Stimulated activated CD8-positive, alpha-beta memory T cell treated with anti-CD3 and anti-CD28 coated beads, Interleukin-15, amount 100 ng/mL, for 48 hours (primary cell): ENCODE measurements at places on chromosomes 12 and 14.

- DNase-seq, result no peak
Measured at GRCh38 chr14:99874306-99874705, 81.1 kb downstream of the EML1 start.

DNA sequence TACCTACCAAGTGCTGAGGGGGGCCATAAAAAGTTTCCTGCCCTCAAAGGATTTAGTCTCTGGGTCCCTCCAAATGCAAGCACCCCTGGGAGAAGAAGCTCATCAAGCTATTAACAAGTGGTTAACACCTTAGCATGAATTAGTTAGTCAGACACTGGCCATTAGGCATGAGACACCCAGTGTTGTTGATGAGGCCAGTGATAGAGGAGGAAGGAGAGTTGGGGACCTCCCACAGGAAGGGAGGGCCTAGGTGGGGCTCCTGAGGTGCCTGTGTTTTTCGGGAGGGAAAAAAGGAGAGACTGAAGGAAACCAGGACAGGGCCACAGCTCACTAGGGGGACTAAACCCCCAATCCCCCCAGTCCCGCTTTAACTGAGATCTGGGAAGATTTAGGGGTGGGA is 4.5 kb upstream of the KRT71 start:
- DNase-seq, result no peak

DNA sequence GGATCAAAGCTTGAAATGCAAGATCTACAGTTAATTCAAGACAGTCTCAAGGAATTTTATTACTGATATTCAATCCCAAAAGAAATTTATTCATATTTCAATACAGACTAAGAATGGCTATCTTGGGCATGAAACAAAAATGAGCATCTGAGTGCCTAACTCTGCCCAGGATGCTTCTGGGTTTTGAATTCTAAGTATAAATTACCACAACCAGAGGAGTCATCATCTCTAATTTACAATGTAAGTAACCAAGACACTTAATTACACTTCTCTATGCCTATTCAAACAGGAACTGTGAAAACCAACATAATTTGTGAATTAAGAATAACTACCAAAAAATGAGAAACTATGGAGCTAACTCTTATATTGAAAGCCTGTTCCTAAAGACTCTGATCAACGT is 14.1 kb downstream of the OSBPL8 start:
- no peak for DNase-seq

GRCh38 chr12:6224550-6224949 is 24.4 kb downstream of the CD9 start:
- no peak for DNase-seq

GRCh38 chr14:20400589-20400964 is 12.7 kb downstream of the TEP1 start:
- no peak for DNase-seq

- DNase-seq, result no peak
Measured at GRCh38 chr14:76644855-76645518, 116.3 kb upstream of the VASH1 start.

GRCh38 chr12:89067421-89068187 is 284.7 kb downstream of the DUSP6 start:
- no peak for DNase-seq

DNA sequence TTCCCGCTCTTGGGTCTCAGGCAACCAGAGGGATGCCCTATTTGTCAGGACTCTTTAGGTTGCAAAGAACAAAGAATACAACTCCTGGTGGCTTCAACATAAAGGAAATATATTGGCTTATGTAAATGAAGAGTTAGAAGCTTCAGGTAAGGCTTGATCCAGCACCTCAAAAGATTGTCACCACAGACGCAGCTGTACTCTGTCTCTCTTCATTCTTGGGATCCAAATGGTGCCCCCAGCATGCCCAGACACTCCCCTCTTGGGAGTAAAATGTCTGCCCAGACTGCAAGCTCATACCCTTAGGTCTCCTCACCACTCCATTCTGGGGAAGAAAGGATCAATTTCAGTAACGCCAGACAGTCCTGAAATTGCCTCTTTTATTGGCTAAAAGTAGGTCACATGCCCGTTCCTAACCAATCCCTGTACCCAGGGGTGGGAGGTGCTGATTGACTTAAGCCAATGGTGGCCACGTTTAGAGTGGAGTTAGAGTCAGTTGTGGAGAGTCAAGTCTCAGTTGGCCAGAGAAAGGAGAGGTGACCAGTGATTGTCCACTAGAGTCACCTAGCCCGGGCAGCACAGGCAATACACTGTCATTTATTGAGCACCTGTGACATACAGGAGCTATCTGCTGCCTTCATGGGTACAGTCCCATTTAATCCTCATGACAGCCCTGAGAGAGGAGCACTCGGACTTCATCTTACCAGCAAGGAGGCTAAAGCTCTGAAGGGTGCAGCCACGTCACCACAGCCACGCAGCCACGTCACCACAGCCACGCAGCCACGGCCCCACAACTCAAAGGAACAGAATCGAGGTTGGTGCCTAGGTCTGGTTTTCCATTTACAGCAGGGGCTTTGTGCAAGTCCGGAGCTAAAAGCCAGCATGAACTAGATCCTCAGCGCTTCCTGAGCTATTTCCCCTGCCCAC is 19.7 kb upstream of the BEGAIN start:
- DNase-seq, result no peak

- no peak for DNase-seq
Measured at GRCh38 chr14:60355768-60356167, 106.7 kb downstream of the PPM1A start.

DNA sequence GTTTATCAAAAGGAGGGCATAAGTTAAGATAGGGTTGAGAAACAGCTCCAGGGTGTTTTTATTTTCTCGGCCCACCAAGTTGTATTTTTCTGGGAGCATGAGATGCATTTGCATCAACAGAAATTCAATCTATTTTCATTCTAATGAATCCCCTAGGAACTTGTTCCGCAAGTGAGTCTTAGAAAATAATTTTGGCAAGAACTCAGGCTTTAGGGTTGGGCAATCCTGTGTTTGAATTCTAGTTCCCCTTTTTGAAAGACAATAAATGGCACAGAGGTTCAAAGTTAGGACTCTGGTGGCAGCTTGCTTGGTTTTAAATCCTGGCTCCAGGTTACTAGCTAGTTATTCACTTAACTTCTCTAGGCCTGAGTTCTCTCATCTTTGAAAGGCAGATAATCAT is 23.7 kb downstream of the SLC5A8 start:
- no peak for DNase-seq

GRCh38 chr14:86088156-86088555 is 558.2 kb downstream of the FLRT2 start:
- no peak for DNase-seq

GRCh38 chr12:46676797-46677520 is 148.8 kb downstream of the SLC38A4 start:
- no peak for DNase-seq

GRCh38 chr12:57541001-57541400 is 6.0 kb downstream of the DCTN2 start:
- DNase-seq, result no peak

GRCh38 chr12:75116646-75117198 is 92.9 kb downstream of the KCNC2 start:
- no peak for DNase-seq

- DNase-seq, result no peak
Measured at GRCh38 chr12:120169946-120170345, 24.6 kb downstream of the GCN1 start.

DNA sequence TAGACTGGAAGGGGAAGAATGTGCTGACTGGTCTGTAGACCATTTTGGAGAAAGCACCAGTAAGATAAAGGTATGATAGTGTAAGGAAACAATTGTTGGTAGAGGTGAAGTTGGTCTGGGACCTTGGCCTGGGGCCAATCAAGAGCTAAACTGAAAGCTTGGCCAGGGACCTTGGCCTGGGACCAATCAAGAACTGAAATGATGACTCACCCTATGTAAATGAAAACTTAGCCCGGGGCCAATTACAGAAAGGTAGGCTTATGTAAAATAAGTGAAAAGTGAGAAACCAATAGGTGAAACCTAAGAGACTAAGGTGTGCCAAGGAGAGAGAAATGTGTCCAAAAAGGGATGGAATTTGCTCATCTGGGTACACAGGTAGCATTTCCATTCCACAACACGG is 776.0 kb downstream of the C12orf50 start:
- DNase-seq, result no peak

DNA sequence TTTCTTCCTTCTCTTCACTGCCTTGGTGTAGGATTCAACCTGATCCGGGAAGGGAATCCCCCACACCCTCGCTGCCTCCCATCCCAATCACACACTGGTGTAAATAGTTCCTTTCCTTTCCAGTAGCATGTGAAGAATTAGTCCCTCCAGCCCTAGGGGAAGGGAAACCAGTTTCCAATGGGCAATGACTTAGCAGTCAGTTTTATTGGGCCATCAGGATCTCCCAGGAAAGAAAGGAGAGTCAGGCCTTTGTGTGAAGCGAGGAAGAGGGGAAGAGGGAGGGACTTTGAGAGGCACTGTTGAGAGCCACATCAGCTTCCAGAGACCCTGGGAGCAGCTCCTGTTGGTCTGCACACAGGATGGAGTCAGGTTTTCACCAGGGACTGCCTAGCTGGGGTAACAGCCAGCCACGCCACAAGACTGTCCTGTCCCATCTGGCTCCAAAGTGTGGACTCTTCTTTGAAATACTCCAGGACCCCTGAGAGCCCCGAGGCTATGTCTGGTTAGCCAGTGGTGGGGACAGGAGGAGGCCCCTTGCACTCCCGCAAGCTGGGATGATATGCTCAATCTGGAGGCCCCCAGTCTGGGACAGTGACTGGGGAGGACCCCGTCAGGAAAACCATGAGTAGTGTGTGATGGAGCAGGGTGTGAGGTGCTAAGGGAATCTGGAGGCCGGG is 27.9 kb downstream of the MOAP1 start:
- DNase-seq, result no peak

GRCh38 chr14:50083467-50084337 is 32.7 kb downstream of the VCPKMT start:
- peak; percentile 72 for DNase-seq

- DNase-seq, result no peak
Measured at GRCh38 chr14:81455390-81455789, 55.3 kb upstream of the STON2 start.

DNA sequence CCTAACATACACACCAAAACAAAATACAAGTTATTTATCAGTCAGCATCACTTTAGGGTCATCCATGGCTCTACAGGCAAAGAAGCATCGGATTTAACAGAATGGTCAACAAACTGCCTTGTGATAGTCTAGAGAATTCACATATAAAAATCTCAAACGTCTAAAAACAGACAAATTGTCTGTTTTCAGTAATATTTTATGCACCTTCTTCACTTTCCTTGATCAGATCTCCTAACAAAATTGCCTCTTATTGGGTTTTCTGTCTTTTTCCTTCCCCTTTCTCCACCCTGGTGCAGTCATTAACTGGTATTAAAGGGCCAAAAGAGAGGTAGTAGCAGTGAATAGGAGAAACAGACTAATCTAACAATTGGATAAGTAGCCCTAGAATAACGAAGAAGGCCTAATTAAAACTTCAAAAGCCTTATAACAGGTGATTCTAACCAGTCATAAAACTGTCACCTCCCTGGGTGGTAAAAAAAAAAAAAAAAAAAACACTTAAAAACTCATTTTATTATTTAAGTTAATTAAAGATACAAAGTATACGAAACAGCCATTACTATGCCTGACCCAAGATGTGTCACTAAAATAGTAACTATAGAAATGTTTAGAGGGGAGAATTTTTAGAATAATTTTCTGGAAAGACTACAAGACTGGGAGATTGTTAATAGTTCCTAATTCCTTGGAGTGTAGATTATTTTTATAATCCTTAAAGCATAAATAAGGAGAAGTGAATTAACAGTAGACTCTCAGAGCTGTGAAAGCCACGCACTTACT is 1.5 kb downstream of the KIF21A start:
- DNase-seq, result no peak

- DNase-seq, result no peak
Measured at GRCh38 chr14:100866666-100867630, 36.6 kb downstream of the RTL1 start.

GRCh38 chr12:23536293-23536692 is 413.2 kb downstream of the SOX5 start:
- DNase-seq, result no peak

GRCh38 chr12:40663781-40664180 is 28.5 kb upstream of the CNTN1 start:
- DNase-seq, result no peak

GRCh38 chr14:59360923-59361794 is 104.0 kb downstream of the GPR135 start:
- no peak for DNase-seq

- no peak for DNase-seq
Measured at GRCh38 chr14:106378191-106378590, 851.8 kb downstream of the TMEM121 start.

- no peak for DNase-seq
Measured at GRCh38 chr12:95204141-95204866, 13.0 kb downstream of the FGD6 start.

DNA sequence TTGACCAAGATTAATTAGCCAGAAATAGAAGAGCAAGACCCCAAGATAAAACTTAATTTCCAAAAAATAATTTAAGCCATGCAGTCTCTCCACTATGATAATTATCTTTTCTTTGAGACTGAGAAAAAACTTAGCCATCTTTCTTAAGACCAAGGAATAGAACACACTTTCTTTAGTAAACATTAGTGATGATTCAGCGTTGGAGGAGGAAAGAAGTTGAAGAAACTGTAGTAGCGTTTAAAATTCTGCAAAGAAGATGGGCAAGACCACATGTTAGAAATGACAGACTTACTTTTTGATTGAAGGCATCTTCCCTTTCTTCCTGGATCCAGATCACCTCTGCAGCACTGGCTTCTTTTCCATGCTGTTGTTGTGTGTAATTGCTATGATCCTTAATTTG is 124.8 kb upstream of the RASSF8 start:
- no peak for DNase-seq

DNA sequence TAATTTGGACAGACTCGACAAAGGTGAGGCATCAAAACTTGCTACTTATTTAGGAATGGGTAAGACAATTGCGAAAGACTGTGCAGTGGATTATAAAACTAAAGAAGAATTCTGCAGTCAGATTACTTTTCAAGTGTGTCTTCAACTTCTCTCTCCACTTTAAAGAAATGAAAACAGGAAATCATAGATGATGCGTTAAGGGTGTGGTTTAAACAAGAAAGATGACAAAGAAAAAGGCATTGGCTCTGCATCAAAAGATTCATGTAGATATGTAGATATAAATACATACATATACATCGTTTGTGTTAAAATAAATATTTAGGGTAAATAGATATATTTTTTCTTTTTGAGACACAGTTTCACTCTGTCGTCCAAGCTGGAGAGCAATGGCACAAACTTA is 74.6 kb upstream of the PARP11 start:
- DNase-seq, result no peak
